ENCODE measurements at places on chromosomes 5 and 9. TPM values are rescaled to one million over a fixed set of nuclear protein-coding genes. Genes with fewer than 3 reads are reported as not detected.

GRCh38 chr5:71960195-71960594 is 147.1 kb upstream of the MAP1B start:
- DNase-seq: no peak

DNA sequence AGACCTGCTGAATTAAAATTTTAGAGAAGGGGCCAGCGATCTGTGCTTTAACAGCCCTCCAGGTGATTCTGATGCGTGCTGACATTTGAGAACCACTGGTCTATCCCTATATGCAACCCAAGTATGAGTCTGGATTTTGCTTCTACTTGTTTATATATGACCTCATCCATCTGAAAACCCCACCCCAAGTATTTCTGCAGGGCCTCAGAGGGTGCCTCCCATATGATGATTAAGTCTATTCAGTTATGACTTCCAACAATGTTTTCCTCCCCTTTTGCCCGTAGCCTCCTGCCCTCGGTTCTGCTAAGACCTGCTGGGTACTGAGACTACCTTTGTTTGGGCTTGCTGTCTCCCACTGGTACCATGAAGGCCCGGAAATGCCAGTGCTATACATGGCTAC is 376.0 kb upstream of the SMARCA2 start:
- no peak for DNase-seq

- no peak for DNase-seq
Measured at GRCh38 chr5:57774439-57774838, 291.8 kb upstream of the ACTBL2 start.

DNA sequence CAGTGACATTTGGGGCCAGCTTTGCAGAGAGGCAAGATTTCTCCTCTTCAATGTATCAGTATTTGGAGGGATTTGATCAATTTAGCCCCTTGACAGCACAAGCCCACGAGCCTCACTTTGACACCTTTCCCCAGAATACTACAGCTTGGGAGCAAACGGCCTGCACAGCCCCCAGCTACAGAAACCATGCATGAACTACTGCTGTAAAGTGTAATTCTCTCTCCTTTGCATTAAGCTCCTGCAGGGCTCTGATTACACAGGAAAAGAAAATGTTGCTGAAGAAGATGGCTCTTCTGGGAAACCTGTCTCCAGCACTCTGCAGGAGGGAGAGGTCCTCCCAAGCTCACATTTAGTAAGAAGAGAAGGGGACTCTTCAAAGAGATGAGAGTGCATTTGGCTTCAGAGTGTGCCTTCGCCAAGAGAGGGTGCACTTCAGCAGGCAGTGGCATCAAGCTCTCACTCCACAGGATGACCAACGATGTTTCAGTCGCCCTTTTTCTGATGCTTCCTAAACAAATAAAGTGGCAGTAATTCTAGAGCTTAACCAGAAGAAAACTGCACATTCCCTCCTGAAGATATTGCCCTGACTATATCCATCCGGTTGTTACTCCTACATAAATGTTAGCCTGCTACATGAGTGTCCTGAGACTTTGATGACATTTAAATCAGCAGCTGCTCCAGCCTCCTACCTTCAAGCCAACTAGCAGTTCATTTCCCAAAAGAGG is 272.2 kb downstream of the AUH start:
- peak; percentile 76 for DNase-seq

DNA sequence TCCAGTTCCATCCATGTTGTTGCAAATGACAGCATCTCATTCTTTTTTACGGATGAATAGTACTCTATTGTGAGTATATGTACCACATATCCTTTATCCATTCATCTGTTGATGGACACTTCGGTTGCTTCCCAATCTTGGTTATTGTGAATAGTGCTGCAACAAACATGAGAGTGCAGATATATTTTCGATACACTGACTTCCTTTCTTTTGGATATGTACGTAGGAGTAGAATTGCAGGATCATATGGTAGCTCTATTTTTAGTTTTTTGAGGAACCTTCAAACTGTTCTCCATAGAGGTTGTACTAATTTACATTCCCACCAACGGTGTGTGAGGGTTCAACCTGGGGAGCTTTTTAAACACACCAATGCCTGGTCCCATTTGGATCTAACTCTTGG is 22.3 kb downstream of the GALNT12 start:
- DNase-seq: no peak

DNA sequence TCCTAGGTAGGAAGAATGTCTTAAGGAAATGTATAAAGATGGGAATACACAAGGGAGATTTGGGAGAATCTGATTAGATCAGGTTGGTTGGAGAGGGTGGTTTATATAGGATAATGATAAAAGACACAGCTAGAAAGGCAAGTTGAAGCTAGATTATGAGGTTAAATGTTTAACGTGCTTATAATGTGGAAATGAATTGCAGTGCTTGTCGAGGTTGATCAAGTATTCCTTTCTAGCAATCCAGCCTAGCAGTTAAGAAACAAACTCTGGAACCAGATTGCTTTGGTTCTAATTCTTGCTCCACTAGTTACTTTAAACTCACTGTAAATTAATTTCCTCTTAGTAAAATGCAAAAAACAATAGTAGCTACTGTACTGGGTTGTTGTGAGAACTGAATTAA is 76.5 kb downstream of the NIPBL start:
- DNase-seq: no peak

- DNase-seq: no peak
Measured at GRCh38 chr9:95092262-95093072, 225.0 kb downstream of the FANCC start.

The GRXCR2 gene
- total RNA-seq: not detected

The SH2D3C gene
- total RNA-seq: 22.2 TPM

- DNase-seq: peak; percentile 92
Measured at GRCh38 chr5:124649491-124650146, 96.8 kb downstream of the ZNF608 start.

GRCh38 chr9:116703634-116704033 is 16.5 kb downstream of the TRIM32 start:
- no peak for DNase-seq

- DNase-seq: peak; percentile 78
Measured at GRCh38 chr5:97142521-97143254, at the start of gene LIX1. TSS of gene LIX1 (minus strand) at chr5:97142611. CDS start at chr5:97142576, 35 bp downstream.

GRCh38 chr9:88659126-88659525 is 124.1 kb downstream of the NXNL2 start:
- DNase-seq: no peak

The SIT1 gene
- total RNA-seq: 81.8 TPM

The PDE6A gene
- not detected for total RNA-seq

GRCh38 chr9:129362287-129363000 is 184.4 kb upstream of the IER5L start:
- DNase-seq: no peak

The SELENOP gene
- total RNA-seq: not detected

Data from activated CD4-positive, alpha-beta T cell treated with anti-CD3 and anti-CD28 coated beads, Interleukin-2, amount 10 ng/mL, durations not matched to agents 24 days and 14 days (primary cell).